ENCODE measurements at places on chromosomes 13 and 19.

DNA sequence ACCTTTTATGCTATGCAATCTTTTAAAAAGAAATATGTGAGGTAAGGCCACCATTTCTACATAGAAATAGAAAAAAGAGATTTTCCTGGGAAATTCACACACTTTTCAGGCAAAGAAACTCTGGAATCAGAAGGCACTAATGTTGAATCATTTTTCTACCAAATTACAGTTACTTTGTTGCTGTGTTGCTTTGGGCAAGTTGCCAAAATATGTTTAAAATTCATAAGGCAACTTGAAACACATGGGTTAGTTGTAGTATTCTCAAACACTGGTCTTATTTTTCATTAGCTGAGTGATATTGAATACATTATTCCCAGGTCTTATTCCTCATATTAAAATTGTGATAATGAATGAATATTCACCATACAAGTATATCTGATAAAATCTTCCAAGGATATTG lies 195.0 kb upstream of the SLITRK1 start:
- DNase-seq = no peak

- no peak for DNase-seq
Observed at GRCh38 chr13:27148900-27149299, 22.7 kb downstream of the USP12 start.

- DNase-seq = no peak
Observed at GRCh38 chr19:47419030-47419783, at the start of gene MEIS3. MEIS3 (minus strand) TSS chr19:47419527; CDS start chr19:47419081, 446 bp downstream.

DNA sequence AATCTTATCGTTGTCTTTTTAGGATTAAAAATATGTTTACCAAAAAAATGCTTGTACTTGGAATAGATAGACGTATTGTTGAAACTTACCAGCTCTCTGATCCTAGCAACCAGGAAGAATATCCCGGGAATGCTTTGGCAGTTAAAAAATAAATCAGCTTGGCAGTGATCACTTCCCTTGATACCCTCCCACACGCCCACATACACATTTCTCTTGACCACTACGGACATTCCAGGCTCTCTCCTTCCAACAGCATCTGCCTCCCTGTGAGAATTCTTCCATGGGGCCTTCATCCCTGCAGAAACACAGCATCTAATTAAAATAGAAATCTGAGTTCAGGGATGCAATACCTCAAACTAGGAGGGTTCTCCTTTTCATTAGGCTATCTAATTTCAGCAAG lies 57.9 kb downstream of the THSD1 start:
- DNase-seq = no peak

DNA sequence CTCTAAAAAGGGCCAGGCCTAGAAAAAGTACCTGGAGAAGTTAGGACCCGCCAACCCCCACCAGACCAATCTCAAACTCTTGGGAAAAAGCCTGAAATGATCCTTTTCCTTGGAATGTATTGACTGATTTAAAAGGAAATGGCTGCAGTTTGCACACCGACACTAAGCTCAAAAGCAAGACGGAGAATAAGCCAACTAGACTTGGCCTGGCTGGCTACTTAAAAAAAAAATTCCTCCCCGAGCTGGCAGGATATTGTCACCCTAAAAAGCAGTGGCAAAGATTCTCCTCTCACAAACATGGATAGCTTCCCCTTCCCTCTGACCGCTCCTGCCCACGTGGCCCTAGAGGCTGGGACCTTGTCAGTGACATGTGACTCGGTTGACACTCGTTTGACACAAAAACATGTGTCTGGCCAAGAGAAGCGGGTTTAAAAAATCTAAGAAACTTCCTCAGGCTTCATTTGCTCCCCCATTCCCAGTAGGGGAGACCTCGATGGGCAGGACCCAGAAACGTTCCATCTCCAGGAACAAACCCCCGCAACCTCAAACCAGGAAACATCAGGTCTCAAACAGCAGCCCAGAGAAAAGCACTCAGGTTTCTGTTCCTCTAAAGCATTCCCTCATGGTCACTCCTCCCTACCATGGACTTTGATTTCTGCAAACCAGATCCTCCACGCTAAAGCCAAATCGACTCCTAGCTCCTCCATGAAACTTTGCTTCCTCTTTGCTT lies 1.3 kb downstream of the RFX1 start:
- DNase-seq = peak; percentile 70

GRCh38 chr19:1396019-1396767 lies 5.1 kb downstream of the GAMT start:
- peak; percentile 70 for DNase-seq

- DNase-seq = no peak
Observed at GRCh38 chr13:25857830-25858229, 194.0 kb downstream of the SHISA2 start.

DNA sequence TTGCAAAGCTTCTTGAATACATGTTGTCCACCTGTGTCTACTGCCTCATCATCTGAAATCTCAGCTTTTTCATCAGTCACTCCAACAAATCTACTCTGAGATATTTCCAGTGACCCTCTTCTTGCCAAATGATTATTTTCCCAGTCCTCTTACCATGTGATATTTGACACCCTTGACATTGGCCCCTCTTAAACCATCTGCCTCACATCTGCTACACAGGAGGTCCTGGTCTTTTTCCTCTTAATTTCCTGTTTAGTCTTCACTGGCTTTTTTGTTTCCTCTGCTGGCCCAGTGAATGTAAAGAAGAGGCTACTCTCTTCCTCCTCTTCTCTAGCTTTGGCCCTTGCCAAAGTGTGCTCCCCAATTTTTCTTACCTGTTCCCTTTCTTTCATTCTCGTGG lies 218.7 kb downstream of the DNAJC15 start:
- DNase-seq = no peak

DNA sequence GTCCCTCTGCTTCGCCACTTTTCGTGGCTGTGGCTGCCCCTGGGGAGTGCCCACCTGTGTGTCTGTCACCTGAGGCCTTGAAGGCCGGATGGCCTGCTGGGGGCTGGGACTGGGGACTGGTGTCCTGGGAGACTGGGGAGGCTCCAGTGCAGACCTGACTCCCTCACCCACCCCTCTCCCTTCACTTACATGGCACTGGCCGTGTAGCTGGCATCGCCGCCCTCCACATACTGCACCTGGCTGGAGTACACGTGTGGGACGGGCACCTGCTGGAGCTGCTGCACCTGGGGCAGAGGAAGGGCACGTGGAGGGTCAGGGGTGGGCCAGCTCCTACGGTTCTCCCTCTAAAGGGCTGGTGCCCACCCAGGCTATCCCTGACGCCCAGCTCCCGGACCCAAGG lies 25.5 kb downstream of the DCAF15 start:
- DNase-seq = no peak

Data from Kasumi-1 (cell line).